MM.1S (cell line): ENCODE measurements at places on chromosomes 2 and 18.

DNA sequence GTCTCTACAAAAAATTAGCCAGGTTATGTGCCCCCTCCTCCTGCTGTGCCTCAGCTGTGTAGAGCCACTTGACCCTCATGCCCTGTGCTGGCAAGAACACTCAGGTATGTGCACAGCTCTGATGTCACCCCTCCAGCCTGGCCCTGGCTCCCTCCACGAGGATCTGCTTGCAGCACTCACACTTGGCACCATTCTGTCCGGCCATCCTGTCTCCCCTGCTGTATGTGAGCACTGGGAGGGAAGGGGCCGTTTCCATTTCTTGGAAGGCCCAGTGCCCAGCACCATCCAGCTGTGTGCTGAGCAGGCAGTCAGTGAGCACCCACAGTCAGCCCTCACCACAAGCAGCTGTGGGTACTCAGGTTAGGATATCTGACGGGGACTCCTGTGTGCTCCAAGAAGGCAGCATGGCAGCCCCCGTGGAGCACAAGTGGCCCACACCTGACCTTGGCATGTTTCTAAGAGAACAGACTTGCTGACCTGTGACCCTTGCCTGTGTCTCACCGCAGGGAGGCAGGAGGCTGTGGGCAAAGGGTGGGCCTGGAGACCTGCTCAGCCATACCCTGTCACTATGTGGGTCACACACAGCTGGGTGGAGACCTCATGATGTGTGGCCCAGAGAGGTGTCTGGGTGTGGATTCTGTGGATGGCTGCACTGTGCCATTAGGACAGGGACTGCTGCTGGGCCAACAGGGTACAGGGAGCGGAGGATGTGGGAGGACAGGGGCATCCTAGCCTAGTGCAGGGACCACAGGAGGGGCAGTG is 31.5 kb downstream of the USP34 start:
- no peak for DNase-seq

DNA sequence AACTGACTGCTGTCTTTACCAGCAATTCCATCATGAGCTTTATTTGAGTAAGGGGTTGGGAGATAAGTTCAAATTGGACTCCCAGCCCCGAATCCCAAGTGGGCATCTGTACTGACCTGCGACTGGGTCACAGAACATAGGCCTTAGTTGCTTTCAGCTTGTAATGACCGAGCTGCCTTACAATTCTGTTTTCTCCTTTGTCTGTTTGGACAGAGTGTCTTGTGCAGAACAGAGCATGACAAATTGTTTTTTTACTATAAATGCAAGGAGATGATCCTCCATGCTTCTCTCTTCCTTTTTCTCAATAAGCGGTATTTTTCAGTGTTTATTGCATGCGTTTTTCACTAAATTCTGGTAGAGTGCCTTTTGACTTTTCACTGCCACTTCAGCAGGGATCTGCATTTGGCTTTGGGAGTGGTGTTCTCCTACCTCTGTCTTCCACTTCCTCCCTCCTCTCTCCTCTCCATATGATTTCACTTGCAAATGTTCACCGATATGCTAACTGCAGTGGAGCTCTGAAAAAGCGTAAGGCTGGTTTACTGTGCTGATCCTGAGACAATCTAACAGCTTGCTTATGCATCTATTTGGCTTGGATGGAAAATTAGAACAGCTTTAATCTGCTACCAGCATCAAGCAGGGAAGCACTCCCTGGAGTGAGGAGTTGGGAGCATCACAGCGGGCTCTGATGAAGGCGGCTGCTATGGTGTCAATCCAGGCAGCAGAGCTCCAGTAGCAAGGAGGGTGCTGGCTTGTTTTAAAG is 158.8 kb upstream of the SMIM21 start:
- DNase-seq, result no peak

GRCh38 chr18:51137891-51138290 is 59.6 kb downstream of the MEX3C start:
- no peak for DNase-seq

DNA sequence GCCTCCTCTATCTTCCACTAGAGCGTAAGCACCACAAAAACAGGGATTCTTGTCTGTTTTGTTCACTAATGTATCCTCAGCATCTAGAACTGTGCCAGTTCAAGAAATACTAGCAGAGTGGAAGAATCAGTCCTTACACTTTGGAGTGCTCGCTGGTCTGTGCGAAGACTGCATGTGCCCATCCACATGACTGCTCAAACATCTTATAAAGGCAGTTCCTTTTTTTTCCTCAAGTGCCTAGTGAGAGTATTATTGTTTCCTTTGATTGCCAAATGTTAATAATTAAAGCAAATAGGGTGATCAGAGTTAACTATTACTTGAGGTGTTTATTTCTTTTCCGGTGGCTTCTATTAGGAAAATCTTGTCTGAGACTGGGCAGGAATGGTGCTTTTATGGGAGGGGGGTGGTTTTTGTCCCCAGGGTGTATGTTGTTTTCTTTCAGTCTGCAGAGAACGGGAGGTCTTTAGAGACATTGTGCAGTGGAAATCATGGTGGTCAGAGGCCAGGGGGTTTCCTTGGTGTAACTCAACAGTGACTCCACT is 45.6 kb upstream of the ITGB6 start:
- DNase-seq, result no peak

DNA sequence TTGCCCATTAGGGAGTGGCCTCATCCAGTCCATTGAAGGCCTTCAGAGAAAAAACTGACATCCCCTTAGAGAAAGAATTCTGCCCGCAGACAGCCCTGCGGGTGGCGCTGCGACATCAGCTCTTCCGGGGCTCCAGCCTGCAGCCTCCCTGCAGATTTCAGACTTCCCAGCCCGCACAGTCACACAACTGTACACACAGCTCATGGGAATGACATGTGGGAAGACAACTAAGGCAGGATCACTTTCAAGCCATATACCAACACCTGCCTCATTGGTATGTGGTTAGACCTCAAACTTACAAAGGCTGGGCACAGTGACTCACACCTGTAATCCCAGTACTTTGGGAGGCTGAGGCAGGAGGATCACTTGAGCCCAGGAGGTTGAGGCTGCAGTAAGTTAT is 24.8 kb upstream of the TUBB6 start:
- DNase-seq, result no peak

- no peak for DNase-seq
Observed at GRCh38 chr2:57440437-57440836, 606.2 kb upstream of the VRK2 start.

DNA sequence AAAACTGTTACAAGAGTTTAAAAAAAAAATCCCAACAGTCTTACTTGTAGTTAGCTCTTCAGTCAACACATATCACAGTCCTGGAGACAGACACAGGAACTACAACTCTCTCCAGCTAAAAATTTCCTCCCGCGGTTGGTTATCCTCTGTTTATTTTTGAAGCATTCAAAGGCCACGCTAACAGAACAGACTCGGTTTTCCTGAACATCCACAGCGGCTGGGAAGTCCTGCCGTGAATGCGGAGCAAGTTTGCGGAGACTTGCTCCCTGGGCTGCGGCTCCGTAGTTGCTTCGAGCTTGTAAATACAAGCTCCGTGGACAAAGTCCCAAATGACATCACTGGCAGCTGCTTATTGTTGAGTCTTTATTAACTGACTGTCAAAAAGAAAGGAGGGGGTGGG is at the start of gene NCKAP5:
Gene NCKAP5, minus strand, starts transcription at position 292 of the 400 bp plus-strand sequence. CDS start 50,937 bp downstream, outside the sequence.
- no peak for DNase-seq

- no peak for DNase-seq
Observed at GRCh38 chr2:136361521-136361920, 243.6 kb upstream of the CXCR4 start.

DNA sequence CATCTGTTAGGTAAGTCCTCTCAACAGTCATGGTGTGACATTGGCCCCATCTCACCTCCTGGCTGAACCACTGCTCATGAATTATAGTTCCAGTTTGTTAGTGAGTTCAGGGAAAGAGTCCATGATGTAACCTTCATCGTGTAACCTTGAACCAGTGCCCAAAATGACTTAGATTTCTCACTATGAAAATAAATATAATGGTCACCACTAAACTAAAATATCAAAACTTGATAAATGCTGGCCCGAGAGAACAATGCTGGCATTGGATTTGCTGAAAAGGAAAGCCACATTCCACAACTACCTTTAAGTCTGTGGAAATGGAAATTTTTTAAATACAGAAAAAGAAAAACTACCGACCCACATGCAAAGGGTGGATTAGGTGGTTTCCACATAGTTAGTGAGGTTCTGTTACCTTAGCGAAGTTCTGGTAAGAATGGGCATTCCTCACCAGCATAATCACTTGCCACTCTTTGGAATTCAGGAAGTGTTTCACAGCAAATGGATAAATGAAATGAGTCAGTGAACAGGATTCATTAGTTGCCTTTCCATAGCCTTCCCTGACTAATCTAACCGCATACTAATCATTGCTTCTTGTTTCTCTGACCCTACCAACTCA is 133.9 kb upstream of the CTAGE1 start:
- no peak for DNase-seq

DNA sequence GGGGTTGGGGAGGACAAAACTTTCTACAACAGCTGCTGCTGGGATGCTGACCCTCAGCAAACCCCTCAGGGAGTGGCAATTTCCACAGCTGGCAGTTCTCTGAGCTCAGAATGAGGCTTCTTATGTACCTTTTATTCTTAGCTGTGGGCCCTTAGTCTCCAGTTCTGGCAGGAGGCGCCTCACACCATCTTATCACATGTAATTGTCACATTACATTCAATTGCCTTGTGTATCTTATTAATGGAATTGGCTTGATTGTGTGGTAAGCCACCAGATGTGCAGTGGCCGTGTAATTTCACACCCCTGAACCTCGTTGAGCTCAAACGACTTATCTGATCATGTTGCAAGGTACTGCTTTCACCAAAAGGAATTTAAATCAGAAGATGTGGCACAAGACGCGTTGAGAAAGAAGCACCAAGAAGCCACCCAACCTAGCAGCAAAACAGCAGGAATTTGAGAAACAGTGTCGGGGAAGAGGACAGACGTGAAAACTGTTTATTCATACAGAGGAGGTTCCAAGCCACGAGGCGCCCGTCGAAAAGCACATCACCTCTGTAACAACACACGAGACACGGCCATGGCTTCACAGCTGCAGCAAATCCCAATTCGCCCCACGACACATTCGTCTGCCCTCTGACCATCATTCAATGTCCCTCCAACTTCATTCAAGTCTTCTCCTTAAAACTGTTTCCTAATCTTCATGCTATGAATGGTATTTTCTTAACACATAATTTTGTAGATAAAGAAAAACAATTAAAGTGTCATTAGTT is 53.6 kb upstream of the LPIN2 start:
- no peak for DNase-seq

DNA sequence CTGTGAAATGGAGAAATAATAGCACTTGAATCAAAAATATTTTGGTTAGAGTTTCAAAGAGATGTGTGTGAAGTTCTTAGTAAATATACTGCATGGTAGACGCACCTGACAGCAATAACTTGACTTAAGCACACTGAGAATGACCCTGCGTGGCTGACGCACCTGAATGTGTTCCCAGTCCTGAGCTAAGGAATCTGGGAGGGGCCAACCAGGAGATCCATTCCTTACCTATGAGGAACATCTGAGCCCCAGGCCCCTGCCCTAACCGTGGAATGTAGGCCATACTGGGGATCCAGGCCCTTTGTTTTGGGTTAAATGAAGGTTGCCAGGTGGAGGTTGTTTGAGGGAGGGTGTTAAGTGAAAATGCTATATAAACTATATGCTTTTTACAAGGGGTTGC is 284.4 kb downstream of the RBM43 start:
- DNase-seq, result no peak

DNA sequence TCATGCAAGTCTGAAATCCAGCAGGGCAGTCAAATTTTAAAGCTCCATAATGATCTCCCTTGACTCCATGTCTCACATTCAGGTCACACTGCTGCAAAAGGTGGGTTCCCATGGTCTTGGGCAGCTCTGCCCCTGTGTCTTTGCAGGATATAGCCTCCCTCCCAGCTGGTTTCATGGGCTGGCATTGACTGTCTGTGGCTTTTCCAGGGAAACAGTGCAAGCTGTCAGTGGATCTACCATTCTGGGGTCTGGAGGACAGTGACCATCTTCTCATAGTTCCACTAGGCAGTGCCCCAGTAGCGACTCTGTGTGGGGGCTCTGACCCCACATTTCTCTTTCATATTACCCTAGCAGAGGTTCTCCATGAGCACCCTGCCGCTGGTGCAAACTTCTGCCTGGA is 220.6 kb upstream of the COPS8 start:
- DNase-seq, result no peak

DNA sequence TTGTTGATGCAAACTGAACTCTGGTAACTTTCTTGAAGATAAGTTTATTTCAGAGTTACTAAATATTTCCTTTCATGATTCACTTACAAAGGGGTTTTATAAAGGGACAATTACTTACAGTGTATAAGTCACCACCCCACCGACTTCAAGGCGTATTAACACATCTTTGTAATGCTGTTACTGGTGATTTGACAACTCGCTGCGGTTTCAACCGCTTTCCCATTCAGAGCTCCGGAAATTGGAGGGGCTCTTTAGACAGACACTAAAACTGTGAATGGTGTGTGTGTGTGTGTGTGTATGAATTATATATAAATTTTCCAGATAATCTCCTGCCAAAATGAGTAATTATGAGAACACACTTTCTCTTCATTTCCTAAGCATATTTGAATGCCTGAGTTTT is 4.9 kb downstream of the TM4SF20 start:
- DNase-seq, result no peak

DNA sequence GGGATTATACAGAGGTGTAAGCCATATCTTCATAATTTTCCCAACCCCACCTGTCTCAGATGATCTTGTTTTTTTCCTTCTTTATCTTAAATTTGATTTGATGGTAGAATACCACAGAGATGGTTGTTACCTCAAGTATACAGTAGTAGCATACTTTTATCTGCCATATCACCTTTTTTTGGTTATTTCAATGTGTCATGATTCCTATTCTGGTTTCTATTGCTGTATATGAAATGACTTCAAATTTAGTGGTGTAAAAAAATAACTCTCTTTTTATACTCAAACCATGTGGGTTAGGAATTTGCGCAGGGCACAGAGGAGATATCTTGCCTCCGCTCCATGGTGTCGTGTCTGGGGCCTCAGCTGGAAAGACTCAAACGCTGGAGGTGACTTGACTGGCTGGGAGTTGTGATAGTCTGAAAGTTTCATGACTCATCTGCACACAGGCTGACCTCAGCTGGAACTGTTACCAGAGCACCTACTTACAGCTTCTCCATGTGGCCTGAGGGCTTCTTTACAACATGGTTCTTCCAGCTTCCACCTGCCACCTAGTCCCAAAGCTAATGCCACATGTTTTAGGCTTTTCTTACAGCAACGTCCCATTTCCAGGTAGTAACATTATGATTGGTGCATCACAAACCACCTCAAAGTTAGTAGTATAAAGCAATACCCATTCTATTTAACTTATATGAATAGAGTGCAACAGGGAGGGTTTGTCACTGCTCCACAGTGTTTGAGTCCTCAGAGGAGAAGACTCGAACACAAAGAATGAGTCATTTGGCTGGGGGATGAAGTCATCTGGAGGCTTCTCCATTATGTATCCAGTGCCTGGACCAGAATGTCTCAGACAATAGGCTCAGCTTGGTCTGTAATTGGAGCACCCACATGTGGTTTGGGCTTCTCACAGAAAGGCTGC is 82.3 kb upstream of the XPO1 start:
- no peak for DNase-seq

DNA sequence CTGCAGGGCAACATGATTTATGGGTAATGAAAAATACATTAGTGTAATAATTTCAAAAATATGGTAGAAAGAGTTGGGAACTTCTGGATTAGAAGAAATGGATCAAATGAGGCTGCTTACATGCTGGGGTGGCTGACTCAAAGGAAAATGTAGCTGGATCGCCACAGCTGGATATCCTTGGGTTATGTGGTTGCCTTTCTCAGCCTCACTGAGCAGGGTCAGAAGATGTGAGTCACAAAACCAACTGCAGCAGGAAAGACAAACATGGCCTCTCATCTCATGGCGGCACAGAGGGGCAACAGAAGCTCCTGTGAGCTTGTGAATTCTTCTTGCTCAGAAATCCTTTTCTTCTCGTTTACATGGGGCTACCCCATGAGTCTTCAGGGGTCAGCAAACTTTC is 317.1 kb upstream of the SPRED2 start:
- DNase-seq, result no peak
